ENCODE measurements at places on chromosomes 16 and 17.

DNA sequence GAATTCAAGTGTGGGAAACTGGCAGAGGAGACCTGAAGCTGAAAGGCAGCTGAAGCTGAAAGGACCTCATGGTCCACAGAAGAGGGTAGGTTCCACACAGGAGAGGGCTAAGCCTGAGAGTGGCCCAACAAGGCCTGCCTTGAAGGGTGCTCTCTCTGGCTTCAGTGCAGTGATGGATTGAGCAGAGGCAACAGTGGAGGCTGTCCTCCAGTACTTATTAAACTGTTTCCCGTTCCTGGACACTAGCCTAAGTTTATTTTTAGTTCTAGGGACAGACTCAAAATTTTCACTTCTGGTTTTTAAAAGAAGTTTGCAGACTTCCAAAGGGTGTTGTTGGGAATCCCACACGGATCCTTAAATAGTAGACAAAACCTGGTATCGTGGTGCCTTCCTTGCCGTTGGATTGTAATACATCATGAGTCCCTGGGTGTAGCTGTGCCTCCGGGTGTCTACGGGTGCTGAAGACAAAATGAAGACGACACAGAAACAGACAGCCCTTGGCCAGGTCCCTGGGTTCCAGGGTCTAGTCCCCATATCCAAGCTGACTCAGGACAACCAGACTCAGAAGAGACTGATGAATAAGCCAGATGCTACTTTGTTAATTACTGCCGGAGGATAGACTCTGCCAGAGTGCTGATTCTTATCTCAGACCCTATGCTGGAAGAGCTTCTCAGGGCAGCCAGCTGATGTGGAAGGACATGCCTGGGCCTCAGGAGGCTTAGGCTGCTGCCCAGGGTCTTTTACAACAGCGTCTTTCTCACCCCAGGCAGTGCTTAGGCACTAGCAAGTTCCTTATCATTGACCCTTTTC lies 7.1 kb upstream of the CMTM4 start:
- DNase-seq = no peak

- no peak for DNase-seq
Measured at GRCh38 chr17:82400830-82401229, 17.3 kb upstream of the HEXD start.

GRCh38 chr17:40540448-40540847 lies 24.8 kb downstream of the CCR7 start:
- DNase-seq = no peak

- no peak for DNase-seq
Measured at GRCh38 chr16:25893332-25893731, 201.6 kb downstream of the HS3ST4 start.

GRCh38 chr16:50083996-50084395 lies 18.2 kb downstream of the HEATR3 start:
- DNase-seq = no peak

GRCh38 chr17:65694601-65695000 lies 133.2 kb upstream of the AXIN2 start:
- DNase-seq = no peak

Measured in BJ (cell line).